GM04503 (cell line): ENCODE measurements at places on chromosomes 1 and 21.

DNA sequence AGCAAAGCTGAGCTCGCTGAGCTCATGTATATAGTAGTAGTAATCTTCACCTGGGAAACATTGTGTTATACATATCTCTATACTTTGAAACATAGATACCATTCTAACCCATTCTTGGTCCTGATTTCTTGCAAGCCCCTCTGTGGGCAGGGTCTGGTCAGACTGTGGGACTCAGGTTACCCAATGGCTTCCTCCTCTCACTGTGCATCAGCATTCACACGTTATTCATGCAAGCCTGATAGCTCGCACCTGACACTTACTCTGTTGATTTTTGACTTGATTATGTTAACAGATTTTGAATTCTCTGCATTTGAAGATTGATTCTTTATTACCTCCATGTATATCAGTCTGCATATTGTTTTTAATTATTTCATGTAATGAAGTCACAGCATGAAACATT, 1.3 kb downstream of the GBP7 start:
- no peak for DNase-seq

GRCh38 chr1:160437432-160438316, 37.3 kb downstream of the VANGL2 start:
- DNase-seq: no peak

GRCh38 chr1:107862064-107862463, 102.9 kb downstream of the VAV3 start:
- no peak for DNase-seq

- no peak for DNase-seq
Measured at GRCh38 chr21:44762221-44763049, 39.2 kb downstream of the UBE2G2 start.

- DNase-seq: no peak
Measured at GRCh38 chr1:214566158-214567104, 15.0 kb upstream of the PTPN14 start.

DNA sequence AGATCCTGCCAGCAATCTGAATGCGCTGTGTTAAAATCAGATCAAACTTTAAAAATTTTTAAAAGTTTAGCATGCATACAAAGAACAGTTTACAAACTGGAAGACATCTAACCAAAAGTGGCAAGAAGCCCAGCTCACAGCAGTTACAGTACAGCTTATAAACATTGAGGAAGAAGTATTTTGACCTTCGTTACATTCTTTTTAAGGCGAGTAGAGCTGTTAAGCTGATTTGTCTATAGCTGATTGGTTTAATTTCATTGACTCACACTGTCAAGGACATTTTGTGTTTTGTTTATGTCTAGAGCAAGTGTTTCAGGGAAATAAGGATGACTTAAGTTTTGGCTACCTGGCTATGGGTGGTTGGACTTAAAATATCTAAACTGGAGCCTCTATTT, 3.0 kb upstream of the PGM1 start:
- DNase-seq: no peak

DNA sequence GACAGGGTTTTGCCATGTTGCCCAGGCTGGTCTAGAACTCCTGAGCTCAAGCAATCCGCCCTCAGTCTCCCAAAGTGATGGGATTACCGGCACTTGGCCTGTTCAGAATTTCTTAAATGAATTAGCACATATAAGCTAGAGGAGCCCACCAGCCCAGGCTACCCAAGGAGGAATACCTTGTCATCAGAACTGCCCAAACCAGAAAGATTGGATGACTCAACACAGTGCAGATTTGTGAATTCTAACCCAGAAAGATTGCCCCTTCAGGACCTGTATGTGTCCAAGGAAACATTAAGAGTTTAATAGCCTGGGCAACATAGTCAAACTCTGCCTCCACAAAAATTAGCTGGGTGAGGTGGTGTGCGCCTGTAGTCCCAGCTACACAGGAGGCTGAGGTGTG, 14.0 kb upstream of the LIN9 start:
- no peak for DNase-seq

DNA sequence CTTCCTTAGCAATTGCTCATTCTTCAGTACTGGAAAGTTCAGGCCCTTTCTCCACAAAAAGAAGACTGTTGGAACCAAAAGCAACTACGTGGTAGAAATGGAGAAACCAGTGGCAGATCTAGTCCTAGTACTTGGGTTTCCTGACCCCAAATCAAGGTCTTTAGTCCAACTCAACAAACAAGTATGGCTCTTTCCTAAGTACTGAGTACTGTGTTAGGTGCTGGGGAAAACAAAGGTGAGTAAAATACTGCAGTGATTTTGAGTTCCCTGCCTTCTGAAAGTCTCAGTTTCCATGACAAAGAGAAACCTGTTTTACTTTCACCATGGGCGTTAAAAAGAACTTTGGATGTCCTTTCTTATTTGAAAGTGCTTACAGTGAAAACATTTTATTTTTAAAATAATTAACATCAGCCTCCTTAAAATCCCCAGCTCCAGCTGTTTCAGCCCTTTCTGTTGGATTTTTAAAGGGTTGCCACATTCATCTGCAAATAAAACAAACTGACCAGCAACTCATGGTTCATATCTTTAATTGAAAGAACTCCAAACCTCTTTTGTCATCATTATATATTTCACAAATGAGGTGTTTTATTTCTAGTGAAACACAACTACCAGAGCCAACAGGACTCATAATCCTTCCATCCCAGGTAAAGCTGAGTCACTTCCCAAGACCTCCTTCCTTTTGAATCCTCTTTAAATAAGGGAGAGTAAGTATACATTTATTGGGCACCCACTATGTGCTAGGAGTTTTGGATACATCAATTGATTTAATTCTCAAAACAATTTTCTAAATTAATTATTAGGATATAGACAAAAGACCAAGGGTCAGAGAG, 35.4 kb downstream of the PLPP3 start:
- DNase-seq: no peak

- DNase-seq: peak; percentile 11
Measured at GRCh38 chr1:155591770-155592169, 18.2 kb upstream of the MSTO1 start.

DNA sequence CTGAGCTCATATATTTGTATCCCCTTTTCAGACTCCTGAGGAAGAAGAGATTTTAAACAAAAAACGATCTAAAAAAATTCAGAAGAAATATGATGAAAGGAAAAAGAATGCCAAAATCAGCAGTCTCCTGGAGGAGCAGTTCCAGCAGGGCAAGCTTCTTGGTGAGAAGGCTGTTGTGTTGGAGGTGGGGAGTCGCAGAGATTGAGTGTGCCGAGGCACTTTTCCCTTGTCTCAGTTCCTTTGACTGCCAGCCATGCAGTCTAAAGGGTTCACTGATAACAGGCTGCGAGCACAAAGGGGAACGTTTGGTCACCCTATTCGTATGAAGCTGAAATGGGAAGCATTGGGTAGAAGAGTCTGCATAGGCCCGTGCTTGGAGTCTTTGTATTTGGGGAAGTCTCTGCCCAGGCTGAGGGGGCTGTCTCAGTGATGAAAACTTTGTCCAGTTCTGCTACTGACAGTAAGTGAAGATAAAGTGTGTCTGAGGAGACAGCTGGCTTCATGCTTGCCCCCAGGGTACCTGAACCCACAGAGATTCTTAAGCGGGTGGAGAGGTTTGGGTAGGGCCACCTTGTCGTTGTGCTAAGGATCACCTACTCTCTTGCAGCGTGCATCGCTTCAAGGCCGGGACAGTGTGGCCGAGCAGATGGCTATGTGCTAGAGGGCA, 2.8 kb downstream of the RPS8 start:
- no peak for DNase-seq

DNA sequence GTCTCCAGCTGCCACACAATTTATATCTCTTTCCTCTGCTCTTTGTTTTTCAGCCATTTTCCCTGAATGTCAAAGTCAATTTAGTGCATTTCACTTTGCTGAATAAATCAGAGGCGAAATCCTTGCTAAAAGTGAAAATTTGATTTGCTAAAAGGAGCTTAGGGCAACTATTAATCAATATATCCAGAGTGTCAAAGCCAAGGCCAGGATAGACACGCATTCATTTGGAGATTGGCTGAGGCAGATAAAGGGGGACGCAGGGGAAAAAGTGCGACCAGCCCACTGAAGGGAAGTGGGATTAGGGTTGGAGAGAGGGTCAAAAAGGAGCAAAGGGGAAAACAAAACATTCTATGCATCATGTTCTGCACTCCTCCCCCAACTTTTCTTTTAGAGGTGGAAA, 132.4 kb upstream of the USH2A start:
- DNase-seq: no peak

GRCh38 chr1:2381741-2382620, 9.4 kb downstream of the MORN1 start:
- peak; percentile 11 for DNase-seq

DNA sequence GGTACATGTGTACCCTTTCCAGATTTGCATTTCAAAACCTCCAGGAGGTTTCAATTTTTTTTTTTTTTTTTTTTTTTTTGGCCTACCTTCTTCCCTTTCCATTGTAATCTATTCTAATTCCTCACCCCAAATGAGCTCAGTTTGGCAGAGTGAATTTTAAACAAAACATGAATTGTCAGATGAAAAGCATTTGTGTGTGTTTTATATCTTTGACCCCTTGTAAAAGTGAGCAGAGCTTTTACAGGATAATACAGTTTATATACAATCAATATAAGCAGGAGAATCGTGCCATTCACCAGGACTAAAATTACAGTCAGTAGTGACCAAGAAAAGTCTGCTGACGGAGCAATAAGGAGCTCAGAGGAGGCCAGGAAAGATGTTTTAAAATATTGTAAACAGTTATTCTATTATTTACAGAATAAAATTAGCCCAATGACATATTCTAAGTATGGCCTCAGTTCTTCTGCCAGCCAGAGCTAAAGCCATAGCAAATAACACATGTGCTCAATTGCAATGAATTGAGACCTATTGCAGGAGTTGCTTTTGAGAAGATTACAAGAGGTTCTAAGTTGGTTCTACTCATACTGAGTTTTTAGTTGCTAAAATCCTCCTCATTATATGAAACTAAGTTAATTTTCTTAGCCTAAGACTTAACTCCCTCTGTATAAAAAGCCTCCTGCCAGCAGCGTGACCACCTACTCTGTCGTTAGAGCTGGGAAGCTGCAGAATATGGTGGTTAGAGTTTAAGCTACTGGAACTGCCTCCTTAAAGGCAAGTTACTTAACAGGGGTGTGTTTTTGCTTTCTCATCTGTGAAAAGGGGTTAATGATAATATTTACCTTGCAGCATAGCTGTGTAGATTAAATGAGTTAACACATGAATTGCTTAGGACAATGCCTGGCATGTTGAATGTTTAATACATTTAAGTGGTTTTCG, 50.8 kb upstream of the ZNF326 start:
- no peak for DNase-seq

- DNase-seq: no peak
Measured at GRCh38 chr1:180597520-180597919, 34.3 kb upstream of the XPR1 start.

- no peak for DNase-seq
Measured at GRCh38 chr1:47213230-47213963, 18.6 kb downstream of the TAL1 start.

- DNase-seq: peak; percentile 77
Measured at GRCh38 chr1:28601696-28602095, 9.6 kb downstream of the RAB42 start.
